ENCODE measurements at places on chromosomes 3 and 15.

DNA sequence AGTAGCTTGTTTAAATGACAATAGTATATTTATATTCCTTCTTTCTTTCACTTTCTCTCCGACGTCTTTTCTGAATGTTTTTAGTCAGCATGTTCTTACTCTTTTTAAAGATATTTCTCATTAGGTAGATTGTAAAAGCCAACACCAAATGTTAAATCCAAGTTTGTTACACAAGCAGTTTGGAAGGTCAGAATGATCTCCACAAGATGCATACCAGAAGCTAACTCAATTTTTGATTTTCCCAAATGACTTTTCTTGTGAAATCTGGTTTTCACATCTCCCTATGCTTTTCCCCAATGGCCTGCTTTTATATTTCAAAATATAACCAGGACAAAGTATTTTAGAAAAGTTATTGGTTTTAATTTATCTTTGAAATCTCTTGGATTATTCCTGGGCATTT lies 49.7 kb upstream of the TPRG1 start:
- DNase-seq, result no peak

DNA sequence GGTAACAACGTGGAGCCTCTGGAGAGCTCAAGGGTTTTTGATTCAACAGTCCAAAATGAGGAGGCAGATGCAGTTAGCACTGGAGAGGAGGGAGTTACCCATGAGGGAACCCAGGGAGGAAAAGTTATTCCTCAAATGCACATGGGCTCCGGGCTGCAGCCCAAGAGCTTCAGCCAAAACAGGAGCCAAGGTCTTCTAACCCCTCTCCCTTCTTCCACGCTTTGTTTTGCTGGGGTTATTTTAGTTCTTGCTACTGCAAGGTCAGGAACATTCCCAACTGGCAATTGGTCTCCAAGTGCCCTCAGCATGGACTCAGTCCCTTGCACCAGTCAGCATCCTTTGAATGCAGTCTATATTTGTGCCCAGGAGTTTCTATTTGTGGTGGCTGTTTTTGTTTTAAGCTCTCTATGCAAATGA lies 90.0 kb downstream of the TGFBR2 start:
- no peak for DNase-seq

GRCh38 chr15:50168783-50169411 lies 13.1 kb upstream of the SLC27A2 start:
- no peak for DNase-seq

GRCh38 chr15:79680720-79681119 lies 216.1 kb downstream of the MTHFS start:
- no peak for DNase-seq

DNA sequence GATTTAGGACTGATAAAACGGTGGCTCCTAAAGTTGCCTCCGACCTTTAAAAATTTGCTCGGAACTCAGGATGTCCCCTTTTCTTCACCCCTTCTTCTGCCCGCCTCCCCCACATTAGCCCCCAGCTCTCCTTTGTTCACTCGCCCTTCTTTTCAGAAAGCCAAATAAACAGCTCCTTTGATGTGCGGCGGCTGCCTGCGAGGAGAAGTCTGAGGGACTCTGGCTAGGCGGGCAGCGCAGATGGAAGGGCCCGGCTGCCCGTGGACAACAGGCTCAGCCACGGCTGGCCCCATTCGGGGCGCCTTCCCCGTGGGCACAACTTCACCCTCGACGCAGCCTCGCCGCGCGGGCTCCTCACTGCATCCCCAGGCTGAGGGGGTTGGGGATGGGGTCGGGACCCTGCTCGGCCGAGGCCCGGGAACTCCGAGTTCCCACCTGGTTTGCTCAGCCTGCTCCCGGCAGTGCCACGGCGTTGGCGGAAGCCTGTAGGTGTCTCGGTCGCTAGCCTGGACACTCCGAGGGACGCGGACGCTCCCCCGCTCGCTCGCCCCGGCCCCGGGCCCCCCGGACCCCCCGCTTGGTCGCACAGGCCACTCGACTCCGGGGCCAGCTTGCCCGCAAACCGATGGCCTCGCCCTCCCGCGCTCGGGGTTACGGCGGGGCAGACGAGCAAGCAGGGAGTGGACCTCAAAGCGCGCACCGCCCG lies 897 bp upstream of the TLE3 start:
- DNase-seq, result no peak

- DNase-seq, result no peak
Measured at GRCh38 chr3:25678581-25678980, 13.9 kb upstream of the TOP2B start.

DNA sequence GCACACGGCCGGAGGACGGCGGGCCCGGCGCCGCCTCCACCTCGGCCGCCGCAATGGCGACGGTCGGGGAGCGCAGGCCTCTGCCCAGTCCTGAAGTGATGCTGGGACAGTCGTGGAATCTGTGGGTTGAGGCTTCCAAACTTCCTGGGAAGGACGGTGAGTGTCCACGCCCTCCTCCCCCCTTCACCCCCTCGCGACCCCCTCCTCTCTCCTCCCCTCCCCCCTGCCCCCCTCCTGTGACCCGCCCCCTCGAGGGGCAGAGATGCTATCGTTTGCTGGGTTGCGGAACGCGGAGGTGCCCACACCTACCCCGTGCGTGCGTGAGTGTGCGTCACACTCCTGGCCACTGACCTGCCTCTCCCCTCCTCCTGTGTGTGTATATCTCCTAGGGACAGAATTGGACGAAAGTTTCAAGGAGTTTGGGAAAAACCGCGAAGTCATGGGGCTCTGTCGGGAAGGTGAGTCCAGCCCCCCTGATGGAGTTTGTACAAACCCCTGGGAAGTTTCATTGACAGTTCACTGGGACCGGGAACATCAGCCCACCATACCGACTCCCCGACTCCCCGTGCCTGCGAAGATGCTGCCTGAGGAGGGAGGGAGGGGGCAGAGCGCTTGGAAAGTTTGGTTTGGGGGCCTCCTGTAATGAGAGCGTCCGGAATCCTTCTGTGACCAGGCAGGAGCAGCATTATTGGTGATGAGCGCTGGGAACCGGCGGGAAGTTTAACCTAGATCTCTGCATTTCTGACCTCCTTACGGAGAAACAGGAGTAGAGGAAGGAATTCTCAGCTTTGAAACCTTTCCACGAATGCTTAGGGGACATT lies 795 bp upstream of the SCAANT1 start:
- peak; percentile 56 for DNase-seq

- no peak for DNase-seq
Measured at GRCh38 chr3:129277829-129278271, 820 bp upstream of the HMCES start.

- no peak for DNase-seq
Measured at GRCh38 chr3:141071681-141072260, 20.6 kb downstream of the SPSB4 start.

DNA sequence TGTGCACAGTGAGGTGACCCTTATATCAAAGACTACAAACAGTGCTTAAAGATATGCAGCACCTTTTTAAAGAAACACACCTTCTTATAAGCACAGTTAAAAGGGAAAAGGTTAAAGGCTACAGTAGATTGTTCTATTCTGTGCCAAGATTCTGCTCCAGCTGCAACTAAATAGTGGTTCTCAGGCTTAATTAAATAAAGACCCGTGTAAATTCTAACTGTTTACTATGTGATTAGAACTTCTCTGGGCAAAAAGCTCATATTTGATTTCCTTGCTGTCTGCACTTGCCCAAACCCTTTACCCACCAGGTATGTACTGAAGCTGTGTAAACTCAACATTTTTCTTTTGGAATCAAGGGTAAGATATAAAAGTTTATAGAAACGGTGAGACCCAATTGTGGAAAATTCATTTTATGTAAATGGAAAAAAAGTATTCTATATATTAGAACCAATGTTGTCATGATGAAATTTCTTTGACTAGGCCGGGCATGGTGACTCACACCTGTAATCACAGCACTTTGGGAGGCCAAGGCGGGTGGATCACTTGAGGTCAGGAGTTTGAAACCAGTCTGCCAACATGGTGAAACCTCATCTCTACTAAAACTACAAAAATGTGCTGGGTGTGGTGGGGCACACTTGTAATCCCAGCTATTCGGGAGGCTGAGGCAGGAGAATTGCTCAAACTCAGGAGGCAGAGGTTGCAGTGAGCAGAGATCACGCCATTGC lies 230.6 kb downstream of the MECOM start:
- no peak for DNase-seq

DNA sequence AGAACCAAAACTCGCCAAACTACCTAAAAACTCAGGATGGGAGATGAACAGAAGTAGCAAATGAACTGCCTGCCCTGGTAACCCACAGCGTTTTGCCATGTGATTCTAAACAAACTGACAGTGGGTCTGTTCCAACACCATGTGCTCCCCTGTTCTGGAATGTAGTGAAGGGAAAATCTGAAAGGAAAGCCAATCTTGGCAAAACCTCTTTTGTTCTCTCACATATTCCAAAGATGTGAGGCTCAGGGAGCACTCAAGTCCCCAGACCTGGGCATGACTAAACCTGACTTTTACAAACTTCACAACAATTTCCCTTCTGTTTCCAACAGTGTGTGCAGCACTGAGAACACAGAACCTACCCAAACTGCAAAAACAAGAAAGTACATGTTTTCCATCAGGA lies 116.1 kb downstream of the IMPG2 start:
- no peak for DNase-seq

- DNase-seq, result no peak
Measured at GRCh38 chr3:182902236-182902635, 78.1 kb downstream of the DCUN1D1 start.

DNA sequence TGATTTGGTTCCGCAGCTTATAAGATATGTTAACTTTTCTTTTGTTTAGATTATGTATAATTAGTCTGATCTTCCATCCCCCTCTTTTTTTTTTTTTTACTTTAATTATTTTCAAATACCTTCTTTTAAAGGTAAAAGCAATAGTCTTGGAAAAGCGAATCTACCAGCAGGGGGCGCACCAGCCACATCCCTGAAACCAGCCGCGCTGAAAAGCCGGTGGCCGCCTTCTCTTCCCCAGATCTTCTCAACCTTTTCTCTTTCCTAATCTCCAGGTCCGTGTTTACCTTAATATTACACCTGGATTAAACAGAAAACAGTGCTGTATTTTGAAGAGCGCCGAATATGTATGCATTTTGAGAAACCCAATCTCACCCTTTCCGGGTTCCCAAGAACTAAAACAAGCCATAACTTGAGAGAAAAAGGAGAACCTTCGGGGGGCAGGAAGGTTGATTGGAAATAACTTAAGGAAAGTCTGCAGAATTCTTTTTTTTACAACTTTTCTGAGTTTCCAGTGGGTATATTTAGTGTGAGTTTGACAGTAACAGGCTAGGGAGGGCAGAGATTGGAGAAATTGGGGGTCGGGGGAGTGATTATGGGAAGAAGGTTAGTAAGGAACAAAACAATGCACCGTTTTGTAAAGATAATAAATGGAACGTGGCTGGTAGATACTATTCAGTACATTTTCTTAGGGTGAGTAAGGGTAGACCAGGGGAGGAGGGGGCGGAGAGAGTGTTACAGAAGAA lies 2.0 kb upstream of the SOX2 start:
- peak; percentile 50 for DNase-seq

- DNase-seq, result no peak
Measured at GRCh38 chr3:110456001-110456400, 615.6 kb upstream of the NECTIN3 start.

GRCh38 chr3:69107841-69108240 lies 14.6 kb downstream of the LMOD3 start:
- DNase-seq, result no peak

GRCh38 chr3:8606701-8607231 lies 37.8 kb downstream of the SSUH2 start:
- no peak for DNase-seq

DNA sequence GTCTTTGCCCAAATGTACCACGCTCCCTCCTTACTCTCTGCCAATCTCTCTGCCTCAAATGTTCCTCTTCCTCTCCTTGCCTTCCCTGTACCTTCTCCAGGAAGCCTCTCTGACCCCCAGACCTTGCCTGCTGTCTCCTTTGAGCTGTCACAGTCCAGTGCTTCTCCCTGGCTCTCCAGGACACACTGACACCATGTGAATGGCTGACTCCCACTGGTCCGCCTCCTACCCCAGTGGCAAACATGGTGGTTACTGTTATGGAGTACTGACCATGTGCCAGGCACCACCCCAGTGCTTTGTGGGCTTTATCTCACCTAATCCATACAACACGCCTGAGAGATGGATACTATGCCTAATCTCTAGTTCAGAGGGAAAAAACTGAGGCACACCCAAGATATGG lies 141.9 kb downstream of the TPRA1 start:
- DNase-seq, result no peak

GRCh38 chr3:59310736-59311135 lies 260.9 kb upstream of the CFAP20DC start:
- no peak for DNase-seq

DNA sequence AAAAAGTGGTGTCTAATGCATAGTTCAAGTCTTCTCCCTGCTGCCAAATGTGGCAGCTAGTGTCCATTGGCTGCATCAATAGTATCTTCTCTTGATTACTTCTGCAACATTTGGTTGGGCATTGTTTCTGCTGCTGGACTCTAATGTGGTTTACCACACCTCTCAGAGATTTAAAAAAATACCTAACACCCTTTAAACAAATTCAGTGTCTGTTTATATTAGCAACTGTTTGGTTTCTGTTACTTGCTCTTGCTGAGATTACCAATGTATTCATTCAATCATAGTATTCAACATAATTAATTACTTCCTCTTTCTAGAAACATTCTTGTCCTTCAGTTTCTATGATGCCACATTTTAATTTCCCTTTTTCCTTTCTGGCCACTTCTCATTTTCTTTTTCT lies 20.3 kb upstream of the NECTIN3 start:
- DNase-seq, result no peak

DNA sequence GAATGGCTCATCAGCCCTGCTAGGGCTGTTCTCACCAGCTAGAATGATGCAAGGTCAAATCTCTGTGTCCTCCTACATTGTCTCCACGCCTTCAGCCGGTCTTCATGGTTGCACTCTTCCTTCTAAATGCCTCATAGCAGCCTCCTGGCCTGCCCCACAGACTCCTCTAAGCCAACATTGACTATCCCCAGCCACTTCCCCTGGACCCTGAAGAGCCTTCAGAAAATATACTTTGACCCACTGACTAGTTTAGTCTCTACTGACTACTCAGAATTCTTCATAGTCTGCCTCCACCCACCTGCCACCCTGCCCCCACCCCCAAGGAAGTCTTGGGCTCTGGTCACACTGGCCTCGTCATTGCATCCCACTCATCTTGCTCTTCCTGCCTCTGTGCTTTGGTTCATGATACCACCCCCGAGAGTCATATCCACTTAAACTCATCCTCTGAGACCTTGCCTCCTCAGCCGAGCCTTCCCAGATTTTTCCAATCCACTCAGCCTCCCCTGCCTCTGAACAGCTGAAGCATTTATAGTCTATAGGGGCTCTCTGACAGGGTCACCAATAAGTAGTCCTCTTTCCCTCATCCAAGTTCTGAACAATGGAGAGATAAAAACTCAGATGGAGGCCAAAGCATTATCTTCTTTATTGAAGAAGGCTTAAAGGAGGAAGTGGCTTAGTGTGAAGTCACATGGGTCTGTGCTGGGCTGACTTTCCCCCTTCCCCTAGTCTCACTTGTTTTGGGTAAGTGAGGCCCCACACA lies 9.5 kb upstream of the DOCK3 start:
- no peak for DNase-seq

DNA sequence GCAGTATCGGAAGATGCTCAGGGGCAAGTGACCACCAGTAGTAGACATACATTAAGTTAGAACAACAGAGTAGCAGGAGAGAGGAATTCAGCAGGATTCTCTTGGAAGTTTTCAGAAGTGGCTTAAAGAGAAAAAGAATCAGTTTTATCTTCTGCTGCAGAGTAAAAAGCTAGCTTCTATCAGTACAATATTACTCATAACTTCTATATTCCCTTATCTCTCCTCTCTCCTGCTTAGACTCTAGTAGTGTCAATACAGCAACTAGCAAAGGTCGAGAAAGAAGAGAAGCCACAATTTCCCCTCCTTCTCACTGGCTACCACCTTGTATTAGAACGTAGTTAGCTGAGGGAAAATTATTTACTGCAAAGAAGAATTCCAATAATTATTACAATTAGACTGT lies 539.7 kb downstream of the DIPK2A start:
- no peak for DNase-seq

Measured in activated CD8-positive, alpha-beta memory T cell treated with anti-CD3 and anti-CD28 coated beads, Interleukin-2, amount 50 U/mL, for 4 hours (primary cell).